Temporal lobe (tissue), 4 donors: ENCODE measurements at places on chromosomes 1 and 21. TPM values are rescaled to one million over a fixed set of nuclear protein-coding genes. Genes with fewer than 3 reads are reported as not detected.

The YBEY gene
- total RNA-seq: 11.3 TPM

The PDE4DIP gene
- total RNA-seq: 274 TPM

The CBR1 gene
- total RNA-seq: 15.0 TPM

The SLC1A7 gene
- not detected for total RNA-seq

The ADGRL2 gene
- total RNA-seq: 72.8 TPM

The FBXO2 gene
- 3.4 TPM for total RNA-seq

The FMO5 gene
- total RNA-seq: 0.74 TPM

The CD160 gene
- not detected for total RNA-seq

The SLC37A1 gene
- 26.1 TPM for total RNA-seq

The DOP1B gene
- 52.6 TPM for total RNA-seq

The E2F2 gene
- total RNA-seq: 0.74 TPM

The B3GALT5 gene
- 0.74 TPM for total RNA-seq

The MYOC gene
- 0.25 TPM for total RNA-seq

The PSMA5 gene
- 21.1 TPM for total RNA-seq

The PBX1 gene
- 238 TPM for total RNA-seq

The ESPN gene
- under 0.01 TPM for total RNA-seq

The WNT4 gene
- 3.4 TPM for total RNA-seq

The KCNJ6 gene
- 13.8 TPM for total RNA-seq

The SPATA6 gene
- 7.9 TPM for total RNA-seq

The NUDT4B gene
- 9.3 TPM for total RNA-seq

The RNU1-1 gene
- 73,230 TPM for total RNA-seq

The PTPN14 gene
- total RNA-seq: 3.4 TPM

The COL6A2 gene
- total RNA-seq: 25.8 TPM

The NBPF11 gene
- 9.3 TPM for total RNA-seq

The CNKSR1 gene
- total RNA-seq: 3.2 TPM

The SARS1 gene
- 109 TPM for total RNA-seq

The TSPAN1 gene
- total RNA-seq: 0.74 TPM

The MYBPHL gene
- total RNA-seq: not detected

The OR2L13 gene
- 0.74 TPM for total RNA-seq

The NLRP3 gene
- total RNA-seq: 0.74 TPM

The HTR1D gene
- 0.25 TPM for total RNA-seq

The SELP gene
- 0.49 TPM for total RNA-seq
